Astrocyte (in vitro differentiated cells and primary cell): ENCODE measurements at places on chromosomes 2 and 18. TPM values are rescaled to one million over a fixed set of nuclear protein-coding genes. Genes with fewer than 3 reads are reported as not detected.

PARD3B gene
- 6.5 and 7.0 TPM in 2 replicates for total RNA-seq

RFTN2 gene
- 7.1 and 8.1 TPM in 2 replicates for total RNA-seq

SLC66A2 gene
- total RNA-seq = 25.3 and 27.6 TPM in 2 replicates

SP140 gene
- 14.1 and 18.5 TPM in 2 replicates for total RNA-seq

RBKS gene
- total RNA-seq = 1.6 and 2.6 TPM in 2 replicates

REG3A gene
- not detected in 2 replicates for total RNA-seq

CRYGC gene
- not detected in 2 replicates for total RNA-seq

FAM110C gene
- total RNA-seq = 0.60 and 1.4 TPM in 2 replicates

MC4R gene
- total RNA-seq = not detected in 2 replicates

DNA sequence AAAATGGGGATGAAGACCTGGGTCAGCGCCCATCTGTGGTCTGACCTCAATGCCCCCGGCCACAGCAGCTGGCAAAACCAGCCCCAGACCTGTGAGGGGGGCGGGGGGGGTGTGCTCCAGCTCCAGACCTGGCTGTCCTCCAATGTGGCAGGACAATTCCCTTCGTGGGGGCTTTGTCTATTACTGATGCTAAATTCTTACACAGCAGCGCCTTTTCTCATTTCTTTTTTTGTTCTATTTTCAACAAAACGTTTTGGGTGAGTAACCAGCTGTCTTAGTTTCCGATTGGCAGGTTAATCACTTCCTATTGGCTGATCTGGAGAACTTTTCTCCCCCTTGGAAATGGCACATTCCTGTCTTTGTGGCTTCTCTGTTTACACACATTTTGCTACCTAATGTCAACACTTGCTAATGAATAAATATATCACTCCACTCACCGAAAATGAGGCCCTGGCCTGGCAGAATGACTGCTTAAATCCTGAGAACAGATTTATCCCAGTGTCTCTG lies 4.4 kb downstream of the SMAD7 start:
- H3K27me3 ChIP-seq = no peaks in the 10 kb centered on the region
- H3K4me1 ChIP-seq = peaks cover 67% of the 10 kb centered on the region
- H3K27ac ChIP-seq = peak overlapping the region; percentile 89

GRCh38 chr18:3692691-3693090 lies 242.7 kb downstream of the TGIF1 start:
- no peak overlapping the region for H3K4me3 ChIP-seq
- H3K27me3 ChIP-seq = no peaks in the 10 kb centered on the region
- H3K4me1 ChIP-seq = peaks cover 17% of the 10 kb centered on the region

DNA sequence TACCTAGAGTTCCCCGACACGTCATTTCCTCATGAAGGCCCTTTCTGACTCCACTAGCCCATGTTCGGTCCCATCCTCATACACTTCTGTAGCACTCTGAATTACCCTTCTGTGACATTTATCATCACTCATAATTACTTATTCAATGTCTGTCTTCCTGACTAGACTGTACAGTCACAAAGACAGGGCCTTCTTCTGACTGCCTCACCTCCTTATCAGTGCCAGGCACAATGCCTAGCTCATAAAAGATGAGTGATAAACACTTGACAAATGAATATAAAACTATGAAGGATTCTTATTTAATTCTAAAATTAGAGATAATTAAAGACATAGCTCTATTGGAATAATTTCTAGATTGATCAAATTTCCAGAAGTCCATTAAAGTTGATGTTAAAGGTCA lies 1.4 kb upstream of the UBXN4 start:
- no peak overlapping the region for H3K27ac ChIP-seq
- H3K36me3 ChIP-seq = no peaks in the 10 kb centered on the region
- peaks cover 13% of the 10 kb centered on the region for H3K4me1 ChIP-seq

GRCh38 chr18:70981400-70982140 lies 692.7 kb downstream of the SOCS6 start:
- H3K4me3 ChIP-seq = no peak overlapping the region
- H3K36me3 ChIP-seq = no peaks in the 10 kb centered on the region
- DNase-seq = no peak
- H3K27ac ChIP-seq = no peak overlapping the region
- H3K27me3 ChIP-seq = no peaks in the 10 kb centered on the region

DNA sequence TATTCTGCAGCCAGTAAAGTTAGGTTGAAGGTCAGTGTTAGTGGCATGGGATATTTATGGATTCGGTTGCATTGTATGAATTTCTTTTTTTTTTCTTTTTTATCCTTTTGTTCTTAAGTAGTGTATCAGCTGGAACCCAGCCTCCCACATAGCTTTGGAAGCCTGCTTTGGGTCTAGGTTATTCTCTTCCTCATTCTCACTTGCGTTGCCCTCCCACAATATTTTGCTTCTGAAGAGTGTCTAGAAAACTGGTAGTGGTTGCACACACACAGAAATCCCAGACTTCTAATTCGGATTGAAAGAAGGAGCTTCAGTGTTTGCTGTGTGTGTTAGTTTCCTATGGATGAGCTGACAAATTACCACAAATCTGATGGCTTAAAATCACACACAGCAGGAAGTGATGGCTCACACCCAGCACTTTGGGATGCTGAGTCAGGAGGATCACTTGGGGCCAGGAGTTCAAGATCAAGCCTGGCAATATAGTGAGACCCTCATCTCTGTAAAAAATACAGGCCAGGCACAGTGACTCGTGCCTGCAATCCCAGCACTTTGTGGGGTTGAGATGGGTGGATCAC lies 104.8 kb downstream of the ARL4C start:
- no peak overlapping the region for H3K27ac ChIP-seq
- no peak for DNase-seq
- no peak overlapping the region for H3K4me3 ChIP-seq
- H3K27me3 ChIP-seq = no peaks in the 10 kb centered on the region
- H3K4me1 ChIP-seq = no peaks in the 10 kb centered on the region

DNA sequence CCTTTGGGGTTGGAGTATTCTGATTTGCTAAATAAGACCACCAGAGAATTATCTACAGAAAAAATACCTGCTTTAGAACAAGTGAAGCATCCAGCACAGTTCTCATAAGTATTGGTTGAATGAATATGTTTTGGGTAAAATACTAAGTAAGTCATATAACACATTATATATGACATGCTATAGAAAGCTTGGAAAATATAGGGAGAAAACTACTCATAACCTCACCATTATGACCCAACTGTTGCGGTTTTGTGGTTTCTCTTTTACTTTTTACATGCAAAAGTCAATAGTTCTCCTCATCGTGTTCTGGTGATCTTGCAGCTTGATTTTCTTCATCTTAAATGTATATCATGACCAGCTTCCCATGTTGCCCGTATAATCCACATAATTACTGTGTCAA lies 66.2 kb downstream of the DIPK1C start:
- H3K4me3 ChIP-seq = no peak overlapping the region
- no peak for DNase-seq
- H3K27ac ChIP-seq = no peak overlapping the region
- peaks cover 2% of the 10 kb centered on the region for H3K27me3 ChIP-seq
- no peaks in the 10 kb centered on the region for H3K4me1 ChIP-seq

DNA sequence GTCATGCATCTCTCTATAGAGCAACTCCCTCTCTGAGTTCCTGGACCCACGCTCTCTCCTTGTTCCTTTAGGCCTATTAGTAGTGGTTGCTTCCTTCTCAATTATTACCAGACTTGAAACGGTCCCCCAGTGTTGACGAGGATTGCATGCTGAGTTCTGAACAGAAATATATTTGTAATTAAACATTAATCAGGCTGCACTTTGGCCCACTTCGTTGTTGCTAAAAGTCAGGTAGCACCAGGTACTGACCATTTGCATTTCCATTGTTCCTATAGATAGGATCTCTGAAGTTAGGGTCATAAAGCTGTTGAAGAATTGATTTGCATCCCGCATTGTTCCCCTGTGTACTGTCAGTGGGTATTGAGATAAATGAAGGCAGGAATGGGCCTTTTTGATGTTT lies 36.9 kb upstream of the TTR start:
- no peak for DNase-seq
- H3K27me3 ChIP-seq = no peaks in the 10 kb centered on the region

GRCh38 chr2:85012431-85012830 lies 41.5 kb downstream of the KCMF1 start:
- no peak for DNase-seq
- H3K4me1 ChIP-seq = no peaks in the 10 kb centered on the region

DNA sequence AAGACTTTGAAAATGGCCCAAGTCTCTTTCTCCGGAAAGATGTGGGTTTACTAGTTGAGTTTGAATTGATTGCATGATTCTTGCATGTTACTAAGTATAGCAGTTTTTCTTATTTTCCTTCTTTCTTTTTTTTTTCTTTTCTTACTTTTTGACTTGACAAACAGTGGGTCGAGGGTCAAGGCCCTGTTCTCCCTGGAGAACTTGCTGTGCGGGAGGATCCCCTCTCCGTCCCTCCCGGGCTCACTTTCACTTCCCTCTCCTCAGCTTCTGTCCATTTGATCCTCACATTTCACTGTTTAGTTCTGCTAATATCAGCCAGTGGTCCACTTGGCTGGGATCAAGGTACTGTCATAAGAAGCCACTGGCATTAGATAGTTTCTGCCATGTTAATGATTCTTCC lies 767.4 kb downstream of the TDRD15 start:
- no peak for DNase-seq
- H3K27me3 ChIP-seq = no peaks in the 10 kb centered on the region
- no peak overlapping the region for H3K4me3 ChIP-seq
- no peak overlapping the region for H3K27ac ChIP-seq
- H3K36me3 ChIP-seq = no peaks in the 10 kb centered on the region

- peaks cover 9% of the 10 kb centered on the region for H3K4me1 ChIP-seq
- peaks cover 2% of the 10 kb centered on the region for H3K27me3 ChIP-seq
- H3K36me3 ChIP-seq = no peaks in the 10 kb centered on the region
- DNase-seq = peak; percentile 41
- H3K27ac ChIP-seq = no peak overlapping the region
Measured at GRCh38 chr2:233037078-233037477, 4.6 kb downstream of the NEU2 start.

DNA sequence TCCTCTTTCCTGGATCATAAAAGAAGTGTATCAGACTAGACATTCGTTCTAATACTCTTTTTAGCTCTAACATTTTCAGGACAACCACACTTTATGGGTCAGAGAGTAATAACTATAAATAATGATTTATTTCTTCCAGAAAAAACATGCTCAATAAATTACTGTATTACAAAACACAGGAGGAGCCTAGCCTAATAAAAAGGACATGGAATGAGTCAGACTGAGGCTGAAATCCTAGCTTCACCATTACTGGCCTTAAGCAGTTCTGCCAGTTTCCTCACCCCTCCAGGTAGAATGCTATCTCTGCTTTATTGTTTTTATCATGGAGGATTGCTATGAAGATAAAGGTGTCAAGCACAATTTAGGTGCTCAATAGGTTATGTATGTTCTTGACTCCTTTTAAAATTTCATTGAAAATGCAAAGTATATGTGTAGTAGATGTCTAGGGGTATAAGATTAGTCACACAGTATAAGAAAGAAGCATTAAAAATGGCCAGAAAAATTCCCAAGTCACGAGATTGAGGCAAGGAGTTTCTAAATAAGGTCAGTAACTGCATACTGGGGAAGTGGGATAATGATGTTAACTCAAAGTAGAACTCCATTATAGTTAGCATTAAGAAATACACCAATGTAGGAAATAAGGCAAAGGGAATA lies 105.5 kb upstream of the NEUROD1 start:
- peaks cover 38% of the 10 kb centered on the region for H3K4me1 ChIP-seq
- DNase-seq = peak; percentile 63
- H3K27me3 ChIP-seq = no peaks in the 10 kb centered on the region
- H3K36me3 ChIP-seq = no peaks in the 10 kb centered on the region
- H3K27ac ChIP-seq = peak overlapping the region; percentile 82

DNA sequence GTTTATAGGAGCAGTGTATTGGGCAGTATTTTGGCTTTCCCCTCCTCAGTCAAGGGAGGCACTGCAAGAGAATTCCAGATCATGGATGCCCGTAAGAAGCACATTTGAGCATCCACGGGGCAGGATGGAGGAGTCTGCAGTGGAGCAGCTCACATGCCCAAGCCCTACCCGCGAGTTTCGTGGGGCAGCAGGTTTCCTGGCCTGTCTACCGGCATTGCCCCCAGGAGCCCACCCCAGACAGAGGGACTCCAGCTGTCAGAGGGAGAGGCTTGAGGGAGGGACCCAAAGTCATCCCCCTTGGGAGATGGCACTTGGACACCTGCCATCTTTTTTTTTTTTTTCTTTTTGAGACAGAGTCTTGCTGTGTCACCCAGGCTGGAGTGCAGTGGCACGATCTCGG lies 31.3 kb downstream of the TMEM177 start:
- DNase-seq = no peak
- H3K4me3 ChIP-seq = no peak overlapping the region
- no peaks in the 10 kb centered on the region for H3K27me3 ChIP-seq
- H3K4me1 ChIP-seq = no peaks in the 10 kb centered on the region

- H3K4me3 ChIP-seq = no peak overlapping the region
- DNase-seq = no peak
- peaks cover 12% of the 10 kb centered on the region for H3K36me3 ChIP-seq
- no peaks in the 10 kb centered on the region for H3K4me1 ChIP-seq
- no peaks in the 10 kb centered on the region for H3K27me3 ChIP-seq
Measured at GRCh38 chr2:206004004-206004693, 81.8 kb downstream of the INO80D start.

GRCh38 chr2:2148776-2149175 lies 182.3 kb downstream of the MYT1L start:
- no peak overlapping the region for H3K4me3 ChIP-seq
- no peak overlapping the region for H3K27ac ChIP-seq
- H3K27me3 ChIP-seq = no peaks in the 10 kb centered on the region
- H3K4me1 ChIP-seq = no peaks in the 10 kb centered on the region
- no peak for DNase-seq

- H3K27me3 ChIP-seq = no peaks in the 10 kb centered on the region
- H3K4me3 ChIP-seq = no peak overlapping the region
- peak; percentile 57 for DNase-seq
- H3K36me3 ChIP-seq = no peaks in the 10 kb centered on the region
- H3K4me1 ChIP-seq = peaks cover 13% of the 10 kb centered on the region
- no peak overlapping the region for H3K27ac ChIP-seq
Measured at GRCh38 chr2:146820672-146821071, 1024.2 kb upstream of the ACVR2A start.

DNA sequence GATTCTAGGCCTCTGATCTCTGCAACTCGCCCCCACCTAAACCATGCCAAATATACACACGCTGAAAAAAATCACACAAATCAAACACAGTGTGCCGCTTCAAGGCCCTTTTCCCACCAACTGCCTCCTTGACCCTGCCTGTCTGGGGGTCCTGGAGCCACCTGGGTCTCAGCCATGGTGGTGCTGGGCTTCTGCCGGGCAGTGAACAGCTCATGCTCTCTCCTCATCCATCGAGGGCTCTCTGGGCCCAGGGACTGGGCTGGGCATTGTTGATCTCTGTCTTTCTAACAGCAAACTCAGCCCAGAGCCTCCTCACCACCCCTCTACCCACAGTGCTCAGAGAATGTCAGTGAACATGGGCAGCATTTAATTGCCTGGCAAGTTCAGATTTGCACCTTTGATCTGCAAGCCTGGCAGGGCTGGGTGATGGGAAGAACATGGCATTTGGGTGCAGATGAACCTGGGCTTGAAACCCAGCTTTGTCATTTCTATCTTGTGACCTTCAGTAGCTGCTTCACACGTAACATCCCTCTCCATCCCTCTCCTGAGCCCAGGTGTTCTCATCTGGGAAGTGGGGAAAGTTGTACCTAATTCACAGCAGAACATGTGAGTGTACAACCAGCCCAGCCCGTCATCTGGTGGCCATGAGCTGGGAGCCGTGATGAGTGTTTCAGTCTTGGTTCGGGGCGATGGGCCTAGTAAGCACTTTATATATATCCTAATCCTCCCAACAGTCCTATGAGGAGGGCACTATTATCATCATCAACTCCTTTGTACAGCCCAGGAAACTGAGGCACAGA lies 46.1 kb downstream of the SDC1 start:
- no peaks in the 10 kb centered on the region for H3K36me3 ChIP-seq
- H3K4me3 ChIP-seq = no peak overlapping the region
- no peak for DNase-seq
- H3K27ac ChIP-seq = no peak overlapping the region

GRCh38 chr18:73777356-73778031 lies 370.1 kb downstream of the FBXO15 start:
- DNase-seq = no peak
- H3K4me3 ChIP-seq = no peak overlapping the region
- no peak overlapping the region for H3K27ac ChIP-seq
- H3K27me3 ChIP-seq = no peaks in the 10 kb centered on the region
